ENCODE measurements at places on chromosomes 3 and 15. TPM values are rescaled to one million over a fixed set of nuclear protein-coding genes. Genes with fewer than 3 reads are reported as not detected.
A peak's percentile ranks its signal among the peaks of the same experiment; 100 is the strongest.

GRCh38 chr3:125257536-125257935 is 45.0 kb upstream of the SLC12A8 start:
- no peak for DNase-seq
- no peak overlapping the region for H3K27ac ChIP-seq
- H3K4me3 ChIP-seq: no peak overlapping the region
- H3K36me3 ChIP-seq: peaks cover 7% of the 10 kb centered on the region

GRCh38 chr15:70036585-70037291 is 61.0 kb downstream of the TLE3 start:
- H3K4me3 ChIP-seq: no peak overlapping the region
- peak; percentile 75 for DNase-seq
- H3K27me3 ChIP-seq: no peaks in the 10 kb centered on the region

DNA sequence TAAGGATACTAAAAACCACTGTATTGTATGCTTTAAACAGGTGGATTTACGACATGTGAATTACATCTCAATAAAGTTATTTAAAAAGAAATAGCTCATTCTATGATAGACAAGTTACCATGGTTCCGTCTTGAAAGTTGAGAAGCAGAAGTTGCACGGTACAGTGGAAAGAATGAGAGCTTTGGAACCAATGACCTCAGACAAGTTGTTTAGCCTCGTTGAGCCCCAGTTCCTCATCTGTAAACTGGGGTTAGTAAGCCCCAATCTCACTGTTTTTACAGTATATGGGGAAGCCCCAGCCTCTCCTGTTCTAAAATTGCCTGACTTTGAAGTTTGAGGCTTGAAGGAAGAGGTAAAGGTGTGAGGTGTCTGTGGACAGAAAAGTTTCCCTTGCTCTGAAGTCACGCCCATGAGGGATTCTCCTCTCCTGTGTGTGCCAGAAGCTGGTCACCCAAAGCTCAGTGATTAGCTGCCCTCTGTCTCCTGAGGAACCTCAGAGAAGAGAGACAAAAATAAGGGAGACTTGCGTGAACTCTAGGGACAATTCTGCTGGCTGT is 10.0 kb downstream of the CRYGS start:
- H3K27ac ChIP-seq: peak overlapping the region; percentile 87
- DNase-seq: peak; percentile 92
- peaks cover 57% of the 10 kb centered on the region for H3K4me1 ChIP-seq
- peak overlapping the region; percentile 18 for H3K4me3 ChIP-seq
- peaks cover 11% of the 10 kb centered on the region for H3K27me3 ChIP-seq

- no peak overlapping the region for H3K4me3 ChIP-seq
- no peak for DNase-seq
- H3K27me3 ChIP-seq: peaks cover 3% of the 10 kb centered on the region
- no peak overlapping the region for H3K27ac ChIP-seq
- no peaks in the 10 kb centered on the region for H3K4me1 ChIP-seq
Observed at GRCh38 chr3:194382196-194382891, 12.8 kb upstream of the LRRC15 start.

LHFPL4 gene
- not detected for polyA plus RNA-seq

MYL3 gene
- polyA plus RNA-seq: not detected

- H3K36me3 ChIP-seq: no peaks in the 10 kb centered on the region
- H3K27ac ChIP-seq: no peak overlapping the region
- H3K4me1 ChIP-seq: peaks cover 6% of the 10 kb centered on the region
Observed at GRCh38 chr15:57134071-57134605, 215.7 kb downstream of the TCF12 start.

DNA sequence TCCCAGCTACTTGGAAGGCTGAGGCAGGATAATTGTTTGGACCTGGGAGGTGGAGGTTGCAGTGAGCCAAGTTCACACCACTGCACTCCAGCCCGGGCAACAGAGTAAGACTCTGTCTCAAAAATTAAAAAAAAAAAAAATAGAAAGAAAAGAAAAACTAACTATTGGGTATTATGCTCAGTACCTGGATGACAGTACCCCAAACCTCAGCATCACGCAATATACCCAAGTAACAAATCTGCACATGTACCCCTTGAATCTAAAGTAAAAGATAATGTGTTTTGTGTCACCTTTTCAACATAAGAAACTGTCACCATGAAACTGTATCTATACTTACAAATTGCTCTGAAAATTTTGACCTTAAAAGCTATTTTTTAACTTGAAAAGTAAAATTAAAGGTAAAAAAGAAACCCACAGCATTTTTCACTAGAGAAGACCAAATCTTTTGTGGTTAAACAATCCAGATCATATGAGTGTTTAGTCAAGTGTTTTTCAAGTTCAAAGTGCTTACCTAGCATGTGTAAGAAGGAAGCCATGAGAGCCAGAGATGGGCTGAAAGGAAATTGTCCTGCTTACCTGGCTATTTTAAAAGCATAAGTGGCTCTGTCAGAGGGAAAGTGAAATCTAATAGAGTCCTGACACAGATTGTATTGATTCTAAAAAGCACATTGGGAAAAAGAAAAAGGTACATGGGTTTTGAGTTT is 50.5 kb downstream of the MYO1E start:
- no peak overlapping the region for H3K4me3 ChIP-seq
- H3K27ac ChIP-seq: no peak overlapping the region
- H3K27me3 ChIP-seq: no peaks in the 10 kb centered on the region
- no peaks in the 10 kb centered on the region for H3K36me3 ChIP-seq
- peaks cover 13% of the 10 kb centered on the region for H3K4me1 ChIP-seq

DNA sequence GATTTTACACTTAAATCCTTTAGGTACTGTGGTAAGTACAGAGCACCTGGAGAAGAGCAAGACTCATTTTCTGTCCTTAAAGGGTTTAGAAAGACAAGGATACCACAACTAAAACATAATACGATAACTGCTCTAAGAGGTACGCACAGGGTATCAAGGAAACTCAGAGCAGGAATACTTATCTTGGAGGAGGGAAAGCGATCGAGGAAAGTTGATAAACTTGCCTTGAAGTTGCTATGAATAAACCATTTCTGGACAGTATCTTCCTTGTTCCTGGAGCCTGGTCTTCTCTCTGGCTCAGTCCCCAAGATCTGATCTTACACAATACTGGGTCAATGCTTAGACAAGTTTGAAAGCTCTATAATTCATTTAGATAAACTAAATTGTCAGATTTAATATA is 17.6 kb upstream of the GATM start:
- no peaks in the 10 kb centered on the region for H3K36me3 ChIP-seq
- no peaks in the 10 kb centered on the region for H3K27me3 ChIP-seq
- H3K27ac ChIP-seq: no peak overlapping the region
- no peak for DNase-seq

GRCh38 chr3:74119221-74119620 is 494.5 kb upstream of the PDZRN3 start:
- H3K4me3 ChIP-seq: no peak overlapping the region
- DNase-seq: no peak
- H3K4me1 ChIP-seq: no peaks in the 10 kb centered on the region
- H3K27me3 ChIP-seq: no peaks in the 10 kb centered on the region

GNAT1 gene
- not detected for polyA plus RNA-seq

DNA sequence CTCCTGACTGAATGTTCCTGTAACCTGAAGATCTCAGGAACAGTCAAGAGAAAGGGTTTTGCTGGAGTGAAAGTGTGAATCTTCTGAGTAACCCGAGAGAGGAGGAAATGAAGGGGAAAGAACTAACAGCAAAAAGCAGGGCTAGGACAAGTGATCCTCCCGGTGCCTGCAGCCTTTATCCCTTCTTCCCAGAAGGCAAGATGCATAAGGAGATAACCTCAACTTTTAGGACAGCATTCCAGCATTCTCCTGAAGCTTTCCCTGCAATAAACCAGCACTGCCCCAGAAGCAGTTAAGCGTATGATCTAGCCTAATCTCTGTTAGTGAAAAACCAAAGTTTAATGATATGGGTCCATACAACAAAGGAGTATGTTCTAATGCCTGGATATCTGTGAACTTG is 298.8 kb downstream of the MEX3B start:
- H3K36me3 ChIP-seq: no peaks in the 10 kb centered on the region
- DNase-seq: no peak
- H3K27ac ChIP-seq: no peak overlapping the region
- H3K4me3 ChIP-seq: no peak overlapping the region

GRCh38 chr15:34653992-34654391 is 70.5 kb upstream of the GOLGA8B start:
- H3K27me3 ChIP-seq: peaks cover 3% of the 10 kb centered on the region
- no peaks in the 10 kb centered on the region for H3K4me1 ChIP-seq
- no peak overlapping the region for H3K27ac ChIP-seq
- no peaks in the 10 kb centered on the region for H3K36me3 ChIP-seq

GRCh38 chr3:13459605-13460340 is 20.3 kb upstream of the HDAC11 start:
- no peaks in the 10 kb centered on the region for H3K36me3 ChIP-seq
- H3K27ac ChIP-seq: no peak overlapping the region
- H3K4me1 ChIP-seq: no peaks in the 10 kb centered on the region
- no peak for DNase-seq
- no peak overlapping the region for H3K4me3 ChIP-seq

DNA sequence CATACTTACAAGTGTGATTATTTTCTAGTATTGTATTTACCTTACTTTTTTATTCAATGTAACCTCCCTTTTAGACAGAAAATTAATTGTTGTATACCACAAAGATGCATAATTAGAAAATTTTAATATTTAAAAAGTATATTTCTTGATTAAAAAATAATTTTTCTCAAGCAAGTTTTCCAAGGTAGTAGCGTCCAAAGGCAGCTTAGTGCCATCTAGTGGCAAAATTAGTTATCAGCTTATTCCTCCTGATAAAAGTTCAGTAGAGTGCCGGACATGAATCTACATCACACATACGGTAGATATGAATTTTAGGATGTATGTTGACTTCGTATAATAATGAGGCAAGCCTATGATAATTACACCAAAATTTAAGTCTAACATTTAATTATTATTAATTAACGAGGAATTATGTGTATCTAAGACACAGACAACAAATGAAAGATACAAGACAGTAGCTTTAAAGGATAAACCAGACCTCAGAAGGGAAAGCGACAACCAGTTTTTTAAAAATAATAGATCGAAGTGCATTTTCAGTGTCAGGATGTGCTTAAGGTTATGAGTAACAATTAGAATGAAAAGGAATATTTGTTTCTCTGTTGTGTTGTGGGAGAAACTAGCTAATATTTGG is 405.9 kb downstream of the ROBO1 start:
- no peak for DNase-seq
- no peaks in the 10 kb centered on the region for H3K36me3 ChIP-seq
- no peaks in the 10 kb centered on the region for H3K27me3 ChIP-seq

GRCh38 chr3:6878731-6879130 is 17.8 kb downstream of the GRM7 start:
- no peaks in the 10 kb centered on the region for H3K27me3 ChIP-seq
- H3K36me3 ChIP-seq: no peaks in the 10 kb centered on the region
- H3K27ac ChIP-seq: no peak overlapping the region

GRCh38 chr3:3578718-3579117 is 220.5 kb upstream of the LRRN1 start:
- H3K27ac ChIP-seq: no peak overlapping the region
- no peaks in the 10 kb centered on the region for H3K27me3 ChIP-seq

- H3K4me3 ChIP-seq: no peak overlapping the region
- no peaks in the 10 kb centered on the region for H3K27me3 ChIP-seq
- no peak overlapping the region for H3K27ac ChIP-seq
- DNase-seq: no peak
- no peaks in the 10 kb centered on the region for H3K4me1 ChIP-seq
- H3K36me3 ChIP-seq: no peaks in the 10 kb centered on the region
Observed at GRCh38 chr15:60972866-60973265, 256.2 kb downstream of the RORA start.

DNA sequence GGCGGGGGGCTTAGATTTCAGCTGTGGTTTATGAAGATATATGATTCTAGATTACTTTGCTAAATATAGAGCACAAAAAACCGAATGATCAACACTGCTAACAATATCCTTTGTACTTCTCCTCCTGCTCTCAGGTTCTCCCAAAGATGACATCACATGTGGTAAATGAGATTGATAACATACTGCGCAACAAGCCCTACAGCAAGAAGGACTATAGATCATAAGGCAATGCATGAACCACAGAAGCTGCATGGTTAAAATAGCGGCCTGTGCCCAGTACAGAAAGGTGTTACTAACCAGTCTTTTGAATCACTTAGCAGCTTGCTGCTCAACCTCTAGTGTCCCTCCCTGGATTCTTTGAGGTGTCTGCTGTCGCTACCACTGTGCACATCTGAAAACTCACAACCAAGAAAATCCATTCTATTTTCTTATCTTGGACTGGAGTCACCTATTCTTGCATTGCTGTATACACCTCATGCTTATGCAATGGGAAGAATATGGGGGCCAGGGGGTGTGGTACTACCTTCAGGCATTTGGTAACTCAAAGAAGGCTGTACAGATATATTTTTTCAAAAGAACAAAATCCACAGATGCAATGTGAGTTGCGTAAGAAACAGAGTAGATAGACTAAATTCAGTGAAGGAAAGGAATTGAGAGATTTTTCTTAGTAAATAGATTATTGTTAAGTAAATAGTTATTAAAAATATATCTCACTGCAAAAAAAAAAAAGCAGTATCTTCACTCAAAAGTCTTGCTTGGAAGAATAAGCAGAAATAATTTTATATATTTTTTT is 18.2 kb downstream of the SSR3 start:
- DNase-seq: no peak
- H3K4me3 ChIP-seq: no peak overlapping the region
- no peak overlapping the region for H3K27ac ChIP-seq
- H3K36me3 ChIP-seq: peaks cover 7% of the 10 kb centered on the region
- no peaks in the 10 kb centered on the region for H3K4me1 ChIP-seq

KIF23 gene
- 0.81 TPM for polyA plus RNA-seq

PLA2G4B gene
- polyA plus RNA-seq: 28.8 TPM

DNA sequence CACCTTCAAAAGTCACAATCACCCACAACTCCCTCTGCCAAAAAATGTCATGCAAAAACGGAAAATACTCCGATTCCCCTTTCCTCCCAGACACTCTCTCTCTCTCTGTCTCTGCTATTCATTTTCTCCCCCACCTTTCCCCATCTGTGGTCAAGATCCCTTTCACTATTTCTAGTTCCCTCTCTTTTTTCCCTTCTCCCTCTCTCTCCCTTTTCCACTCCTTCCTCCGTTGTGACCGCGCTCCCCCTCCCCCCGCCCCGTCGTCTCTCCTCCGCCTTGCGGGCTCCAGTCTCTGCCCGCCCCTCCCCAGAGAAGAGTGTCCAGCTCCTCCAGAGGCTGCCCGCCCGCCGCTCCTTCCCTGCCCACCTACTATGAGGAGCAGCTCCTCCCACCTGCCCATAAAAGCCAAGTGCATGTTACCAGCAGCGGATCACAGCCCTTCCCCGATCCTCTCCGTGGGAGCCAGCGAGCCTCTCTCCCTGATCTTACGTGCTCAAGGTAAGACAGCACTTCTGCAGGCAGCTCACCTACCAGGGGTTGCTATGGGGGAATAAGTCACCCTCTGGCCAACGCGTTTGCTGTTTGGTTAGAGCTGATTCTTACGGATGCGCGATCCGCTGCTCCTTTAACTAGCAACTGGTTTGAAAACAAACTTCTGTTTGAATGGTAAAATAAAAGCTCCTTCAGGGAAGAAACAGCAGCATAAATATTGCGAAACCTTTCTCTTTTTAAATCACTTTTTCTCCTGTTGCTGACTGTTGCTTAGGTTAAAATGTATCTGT is at the start of gene COL8A1:
Gene COL8A1, plus strand, starts transcription at position 428 of the 782 bp plus-strand sequence. CDS start 152,089 bp downstream, outside the sequence.
- no peak within 1 kb of the TSS for H3K27ac ChIP-seq
- H3K4me3 ChIP-seq: no peak within 1 kb of the TSS
- DNase-seq: no peak
- peaks cover 7% of the 10 kb centered on the region for H3K4me1 ChIP-seq
- H3K27me3 ChIP-seq: peaks cover 19% of the 10 kb centered on the region

CHST13 gene
- polyA plus RNA-seq: 0.09 TPM

All from B cell (primary cell).